ENCODE measurements at places on chromosomes 13 and 19.
A peak's percentile ranks its signal among the peaks of the same experiment; 100 is the strongest.

GRCh38 chr13:75309981-75310580 is 171.9 kb downstream of the TBC1D4 start:
- no peak for DNase-seq

- DNase-seq, result no peak
These were observed 45.4 kb downstream of the TPT1 start for GRCh38 chr13:45295536-45295935.

DNA sequence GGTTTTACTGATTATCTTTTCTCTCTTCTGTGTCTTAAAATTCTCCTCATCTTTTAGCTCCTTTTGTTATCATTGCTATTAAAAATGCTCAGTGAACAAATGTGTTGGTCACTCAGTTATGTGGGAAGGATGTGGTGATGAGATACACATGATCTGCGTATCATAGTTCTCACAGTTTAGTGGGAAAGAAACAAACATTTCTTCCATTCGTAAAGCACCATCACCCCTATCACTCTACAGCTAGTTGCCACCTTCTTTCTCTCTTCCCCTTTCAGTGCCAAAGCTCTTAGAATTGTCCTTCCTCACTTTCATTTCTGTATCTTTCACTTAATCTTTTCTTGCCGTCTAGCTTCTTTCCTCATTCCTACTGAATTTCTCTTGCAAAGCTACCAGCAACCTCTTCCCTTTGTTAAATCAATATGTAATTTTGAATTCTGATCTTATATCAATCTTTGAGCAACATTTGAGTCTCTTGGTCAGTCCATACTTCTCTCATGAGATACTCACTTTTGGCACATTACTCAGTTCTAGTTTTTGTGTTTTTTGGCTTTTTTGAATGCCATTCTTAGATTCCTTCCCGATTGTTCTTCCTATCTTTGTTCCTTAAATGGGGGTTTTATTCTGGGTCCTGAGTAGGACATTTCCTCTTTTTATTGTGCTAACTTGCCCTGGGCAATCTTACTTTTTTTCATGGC is 122.3 kb downstream of the PCCA start:
- no peak for DNase-seq

GRCh38 chr19:2766594-2767372 is 16.3 kb downstream of the SGTA start:
- no peak for DNase-seq

DNA sequence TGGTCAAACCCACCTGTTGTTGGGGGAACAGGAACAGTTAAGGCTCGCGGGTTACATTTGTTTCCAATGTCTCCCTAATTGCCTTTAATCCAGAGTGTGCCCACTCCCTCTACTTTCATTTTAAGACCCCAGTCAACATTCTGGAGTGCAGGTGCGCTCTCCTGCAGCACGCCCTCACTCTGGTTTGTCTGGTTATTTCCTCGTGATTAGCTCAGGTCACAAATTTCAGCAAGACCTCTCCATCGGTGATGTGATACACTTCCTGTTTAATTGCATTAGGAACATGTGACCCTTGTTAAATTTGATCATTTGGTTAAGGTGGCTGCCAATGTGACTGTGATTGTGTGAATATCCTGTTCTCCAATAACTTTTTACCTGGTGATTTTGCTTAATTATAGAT is 53.0 kb downstream of the TEX29 start:
- DNase-seq, result no peak

- no peak for DNase-seq
These were observed 8.5 kb downstream of the TLE5 start for GRCh38 chr19:3053780-3054179.

- DNase-seq, result no peak
These were observed 11.4 kb downstream of the LPAR6 start for GRCh38 chr13:48401480-48401879.

GRCh38 chr13:26822146-26822545 is 61.6 kb upstream of the GPR12 start:
- no peak for DNase-seq

DNA sequence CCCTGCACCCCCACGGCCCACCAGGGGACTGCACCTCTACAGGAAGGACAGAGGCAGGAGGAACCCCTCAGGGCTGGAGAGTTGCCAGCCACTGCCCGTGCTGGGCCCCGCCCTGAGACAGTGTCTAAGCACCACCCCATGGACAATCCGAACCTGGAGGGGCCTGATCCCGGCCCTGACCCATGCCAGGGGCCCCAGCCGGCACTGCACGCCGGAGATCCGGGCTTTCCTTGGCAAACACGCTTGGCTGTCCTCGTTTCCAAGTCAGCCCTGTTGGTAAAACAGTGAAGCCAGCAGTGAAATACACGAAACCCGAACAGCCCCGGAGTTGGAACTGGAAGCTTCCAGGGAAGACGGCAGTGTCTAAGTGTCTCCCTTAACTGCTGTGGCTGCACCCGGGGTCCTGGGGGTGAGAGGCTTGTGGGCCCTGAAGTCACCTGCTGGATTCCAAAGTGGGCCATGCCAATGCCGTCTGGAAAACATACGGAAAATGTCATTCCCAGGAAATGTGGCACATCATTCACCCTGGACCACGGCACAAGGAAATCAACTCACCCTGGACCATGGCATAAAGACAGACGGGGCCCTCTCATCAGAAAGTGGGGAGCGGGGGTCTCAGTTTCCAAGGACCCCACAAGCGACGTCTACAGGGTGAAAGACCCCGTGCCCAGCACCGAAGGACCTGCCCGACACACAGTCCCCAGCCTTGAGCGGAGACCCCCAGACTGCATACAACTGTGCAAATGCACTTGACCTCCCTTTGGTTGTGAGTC is 30.9 kb downstream of the RASA3 start:
- no peak for DNase-seq

DNA sequence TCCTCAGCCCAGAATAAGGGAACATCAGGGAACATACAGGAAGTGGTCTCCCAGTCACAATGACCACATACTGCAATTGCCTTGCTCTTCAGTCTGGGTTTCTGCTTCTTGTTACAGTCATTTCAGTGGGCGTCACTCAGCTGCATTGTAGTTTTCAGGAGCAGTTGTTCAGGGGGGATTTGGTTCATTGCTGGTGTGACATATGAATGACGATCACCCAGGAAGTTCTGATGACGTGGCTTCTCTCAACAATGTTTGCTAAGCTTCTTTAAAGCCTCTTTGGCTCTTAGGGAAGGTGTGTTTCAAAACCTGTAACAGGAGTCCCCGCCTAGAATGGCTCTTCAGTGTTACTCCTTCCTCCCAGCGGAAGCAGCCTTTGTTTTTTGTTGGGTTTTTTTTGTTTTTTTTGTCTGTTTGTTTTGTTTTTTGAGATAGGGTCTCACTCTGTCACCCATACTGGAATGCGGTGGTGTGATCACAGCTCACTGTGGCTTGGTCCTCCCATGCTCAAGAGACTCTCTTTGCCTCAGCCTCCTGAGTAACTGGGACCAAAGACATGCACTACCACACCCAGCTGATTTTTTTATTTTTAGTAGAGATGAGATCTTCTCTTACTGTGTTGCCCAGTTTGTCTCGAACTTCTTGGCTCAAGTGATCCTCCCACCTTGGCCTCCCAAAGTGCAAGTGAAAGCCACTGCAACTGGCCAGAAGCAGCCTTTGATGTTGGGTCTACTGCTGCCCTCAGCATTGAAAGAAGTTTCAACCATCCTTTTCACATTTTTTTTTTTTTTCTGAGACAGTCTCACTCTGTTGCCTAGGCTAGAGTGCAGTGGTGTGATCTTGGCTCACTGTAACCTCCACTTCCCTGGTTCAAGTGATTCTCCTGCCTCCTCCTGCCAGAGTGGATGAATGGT is 1.4 kb upstream of the SCEL start:
- no peak for DNase-seq

DNA sequence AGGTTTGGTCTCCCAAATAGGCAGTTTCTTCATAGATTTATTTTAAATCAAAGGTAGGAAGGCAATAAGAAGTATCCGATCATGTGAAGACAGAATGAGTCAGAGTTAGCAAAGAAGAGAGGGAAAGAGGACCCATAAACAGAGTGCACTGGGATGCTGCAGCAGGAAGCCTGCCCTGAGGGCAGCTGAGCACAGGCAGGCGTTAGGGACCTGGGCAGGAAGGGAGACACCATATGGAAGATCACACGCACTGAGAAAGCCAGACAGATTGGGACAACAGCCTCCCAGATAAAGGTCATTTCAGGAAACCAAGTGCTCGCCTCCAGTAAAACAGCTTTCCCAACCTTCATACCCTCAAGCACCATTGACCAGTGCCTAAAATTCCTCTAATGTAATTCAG is 598.0 kb downstream of the EFNB2 start:
- DNase-seq, result no peak

DNA sequence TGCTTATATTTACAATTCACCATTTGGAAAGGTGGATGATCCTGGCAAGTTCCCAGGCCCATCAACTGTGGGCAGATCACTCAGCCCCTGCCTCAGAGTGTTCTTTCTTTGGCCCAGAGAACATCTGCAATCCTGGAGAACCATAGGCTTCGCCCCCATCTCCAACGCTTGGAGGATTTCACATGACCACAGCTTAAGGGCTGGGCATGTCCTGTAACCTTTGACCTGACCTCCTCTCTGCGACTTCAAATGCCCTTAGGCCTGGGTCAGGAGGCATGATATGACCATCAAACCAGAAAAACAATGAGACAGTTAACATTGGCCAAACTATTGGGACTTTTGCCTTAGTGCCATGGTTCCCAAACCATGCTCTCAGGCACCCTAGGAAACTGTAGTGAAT is 7.2 kb upstream of the MBNL2 start:
- DNase-seq, result no peak

DNA sequence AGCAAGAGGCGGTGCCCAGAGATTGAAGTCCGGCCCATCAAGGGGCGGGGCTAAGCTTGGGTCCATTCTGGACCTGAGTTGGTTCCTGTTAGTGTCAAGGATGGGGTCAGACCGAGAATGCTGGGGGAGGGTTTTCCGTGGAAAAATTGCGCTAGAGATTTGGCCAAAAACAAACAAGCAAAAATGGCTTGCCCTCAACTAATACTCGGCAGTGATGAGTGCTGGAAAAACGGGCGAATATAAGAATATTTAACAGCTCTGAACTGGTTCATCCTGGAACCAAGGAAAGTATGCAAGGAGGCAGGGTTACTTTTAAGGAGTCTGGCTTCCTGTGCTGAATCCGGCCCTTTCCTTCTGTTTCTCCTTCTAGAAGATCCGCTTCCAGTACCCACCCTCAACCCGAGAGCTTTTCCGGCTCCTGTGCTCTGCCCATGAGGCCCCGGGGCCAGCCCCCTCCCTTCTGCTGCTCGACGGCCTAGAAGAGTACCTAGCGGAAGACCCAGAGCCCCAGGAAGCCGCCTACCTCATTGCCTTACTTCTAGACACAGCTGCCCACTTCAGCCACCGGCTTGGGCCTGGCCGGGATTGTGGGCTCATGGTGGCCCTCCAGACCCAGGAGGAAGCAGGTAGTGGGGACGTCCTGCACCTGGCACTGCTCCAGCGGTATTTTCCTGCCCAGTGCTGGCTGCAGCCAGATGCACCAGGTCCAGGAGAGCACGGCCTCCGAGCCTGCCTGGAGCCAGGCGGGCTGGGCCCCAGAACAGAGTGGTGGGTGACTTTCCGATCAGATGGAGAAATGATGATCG is 880 bp downstream of the SWSAP1 start:
- no peak for DNase-seq

DNA sequence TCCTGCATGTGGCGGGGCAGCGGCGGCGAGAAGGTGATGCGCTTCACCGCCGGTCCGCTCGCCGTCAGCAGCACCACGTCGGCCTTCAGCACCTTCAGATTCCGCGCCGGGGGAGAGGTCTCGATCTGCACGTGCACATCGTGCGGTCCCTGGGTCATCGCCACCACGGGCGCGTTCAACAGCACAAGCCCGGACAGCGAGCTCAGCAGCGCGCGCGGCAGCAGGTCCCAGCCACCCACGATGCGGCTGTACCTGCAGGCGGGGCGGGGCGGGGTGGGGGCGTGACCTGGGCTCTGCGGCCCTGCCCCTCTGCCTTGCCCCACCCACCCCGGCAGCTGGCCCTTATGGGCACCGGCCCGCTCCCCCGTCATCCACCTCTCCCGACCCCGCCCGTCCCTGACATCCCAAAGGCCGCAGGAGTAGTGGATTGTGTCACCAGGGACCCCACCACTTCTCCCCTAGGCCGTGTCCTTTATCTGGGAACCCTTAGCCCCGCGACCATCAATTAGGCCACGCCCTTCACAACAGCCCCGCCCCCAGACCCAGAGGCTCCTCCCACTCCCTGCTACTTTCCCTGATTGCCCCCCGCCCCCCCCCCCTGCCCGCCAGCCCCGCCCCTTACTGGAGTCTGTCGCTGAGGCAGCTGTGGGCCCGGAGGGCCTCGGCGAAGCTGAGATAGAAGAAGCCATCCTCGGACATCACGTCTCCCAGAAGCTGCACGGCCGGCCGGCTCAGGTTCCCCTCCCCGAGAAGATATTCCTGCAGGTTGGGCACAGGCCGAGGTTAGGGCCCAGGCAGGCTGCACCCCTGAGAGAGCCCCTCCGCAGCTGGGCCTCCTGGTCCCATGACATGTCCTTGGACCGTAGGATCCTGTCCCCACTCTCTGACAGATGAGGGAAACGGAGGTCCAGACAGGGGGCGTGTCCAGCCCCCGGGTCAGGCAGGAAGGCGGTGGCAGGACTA is 6.1 kb downstream of the IL4I1 start:
- no peak for DNase-seq

DNA sequence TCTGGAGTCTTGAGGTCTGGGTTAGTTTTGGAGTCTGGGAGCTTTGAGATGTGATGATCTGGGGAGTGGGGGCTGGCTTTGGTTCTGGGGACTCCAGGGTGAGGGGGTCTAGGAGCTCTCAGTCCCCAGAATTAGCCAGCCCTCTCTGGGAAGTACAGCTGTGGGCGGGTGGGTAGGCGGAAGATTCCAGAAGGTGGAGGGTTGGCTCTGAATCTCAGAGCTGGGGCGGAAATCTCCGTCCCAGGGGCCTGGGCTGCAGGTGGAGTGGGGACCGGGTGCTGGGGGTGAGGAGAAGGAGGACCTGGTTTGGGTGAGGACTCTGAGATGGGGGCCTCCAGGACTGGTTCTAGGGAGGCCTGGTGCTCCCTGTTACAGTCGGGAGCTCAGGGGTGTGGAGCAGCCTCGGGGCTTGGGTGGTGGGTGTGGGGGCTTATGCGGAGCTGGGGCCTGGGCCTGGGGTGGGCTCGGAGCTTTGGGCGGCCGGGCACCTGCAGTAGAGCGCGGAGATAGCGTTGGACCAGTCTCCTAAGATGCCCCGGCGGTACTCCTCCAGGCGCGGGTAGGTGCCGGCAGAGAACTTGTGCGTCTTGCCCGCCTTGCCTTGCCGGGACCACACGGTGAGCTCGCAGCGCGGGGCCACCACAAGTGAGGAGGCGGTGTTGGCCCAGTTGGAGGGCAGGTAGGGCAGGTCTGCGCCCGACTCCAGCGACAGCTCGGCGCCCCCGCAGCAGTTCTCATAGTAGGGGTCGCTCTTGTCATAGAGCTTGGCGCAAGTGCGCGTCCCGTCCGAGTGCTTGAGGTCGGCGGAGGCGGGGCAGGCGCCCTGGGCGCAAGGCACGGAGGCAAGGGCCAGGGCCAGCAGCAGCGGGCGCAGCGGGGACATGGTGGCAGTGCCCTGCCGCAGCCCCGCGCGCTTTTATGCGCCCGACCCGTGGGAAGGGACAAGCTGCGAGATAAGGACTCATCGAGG is at the start of gene SYCN:
Gene SYCN (minus strand): TSS at position 892 of the 970 bp plus-strand sequence. CDS start 9 bp downstream, at position 883.
- no peak for DNase-seq

GRCh38 chr19:33350538-33351309 is 22.8 kb upstream of the CEBPG start:
- DNase-seq, result no peak

GRCh38 chr13:41060082-41060723 is 1.1 kb upstream of the WBP4 start:
- DNase-seq, result peak; percentile 89

GRCh38 chr13:58704953-58705352 is 1073.4 kb downstream of the PCDH17 start:
- no peak for DNase-seq

- no peak for DNase-seq
These were observed 2.3 kb downstream of the CEBPG start for GRCh38 chr19:33375837-33376159.

- DNase-seq, result no peak
These were observed 144.3 kb upstream of the FREM2 start for GRCh38 chr13:38542601-38543000.
